Stimulated activated naive CD8-positive, alpha-beta T cell treated with anti-CD3 and anti-CD28 coated beads, Interleukin-15, Interleukin-2, amounts not matched to agents 100 U/mL and 50 U/mL, for 24 hours (primary cell): ENCODE measurements at places on chromosomes 1 and 21.

DNA sequence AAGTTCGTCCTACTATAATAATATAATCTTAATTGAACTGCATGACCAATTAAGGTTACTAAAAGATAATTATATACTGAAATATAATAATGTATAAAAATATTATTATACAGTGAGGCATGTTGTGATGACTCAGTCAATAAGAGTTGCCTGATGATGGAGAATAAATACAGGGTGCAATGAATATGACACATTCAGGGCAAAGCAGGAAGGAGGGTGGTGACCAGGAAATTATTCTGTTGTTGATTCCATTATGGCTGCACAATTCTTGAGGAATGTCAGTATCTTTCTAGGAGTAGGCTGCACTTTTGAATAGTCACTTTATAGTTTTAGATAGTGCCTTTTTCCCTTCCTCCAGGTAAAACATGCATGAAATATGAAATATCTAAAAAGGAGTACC is 46.4 kb upstream of the RGS21 start:
- no peak for DNase-seq

DNA sequence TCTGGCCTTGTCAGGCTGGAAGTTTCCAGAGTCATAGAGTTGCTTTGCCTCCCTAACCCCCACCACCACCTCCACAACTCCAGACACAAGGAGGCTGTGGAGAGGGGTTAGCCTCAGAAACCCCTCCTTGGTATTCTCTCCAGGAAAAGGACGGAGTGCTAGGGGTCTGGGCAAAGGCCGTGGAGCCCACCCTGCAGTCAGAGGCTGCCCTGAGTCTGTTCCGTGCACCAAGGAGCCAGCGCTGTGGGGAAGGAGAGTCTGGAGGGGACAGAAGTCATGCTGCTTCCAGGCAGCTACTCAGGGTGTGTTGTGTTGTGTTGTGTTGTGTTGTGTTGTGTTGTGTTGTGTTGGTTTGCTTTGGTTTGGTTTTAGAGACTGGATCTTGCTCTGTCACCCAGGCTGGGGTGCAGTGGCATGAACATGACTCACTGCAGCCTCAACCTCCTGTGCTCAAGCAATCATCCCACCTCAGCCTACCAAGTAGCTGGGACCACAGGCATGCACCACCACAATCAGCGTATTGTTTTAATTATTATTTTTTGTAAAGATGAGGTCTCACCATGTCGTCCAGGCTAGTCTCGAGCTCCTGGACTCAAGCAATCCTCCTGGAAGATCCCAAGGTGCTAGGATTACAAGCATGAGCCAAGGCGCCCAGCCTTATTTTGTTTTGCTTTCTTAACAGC is 122.2 kb upstream of the TMEM51 start:
- no peak for DNase-seq

DNA sequence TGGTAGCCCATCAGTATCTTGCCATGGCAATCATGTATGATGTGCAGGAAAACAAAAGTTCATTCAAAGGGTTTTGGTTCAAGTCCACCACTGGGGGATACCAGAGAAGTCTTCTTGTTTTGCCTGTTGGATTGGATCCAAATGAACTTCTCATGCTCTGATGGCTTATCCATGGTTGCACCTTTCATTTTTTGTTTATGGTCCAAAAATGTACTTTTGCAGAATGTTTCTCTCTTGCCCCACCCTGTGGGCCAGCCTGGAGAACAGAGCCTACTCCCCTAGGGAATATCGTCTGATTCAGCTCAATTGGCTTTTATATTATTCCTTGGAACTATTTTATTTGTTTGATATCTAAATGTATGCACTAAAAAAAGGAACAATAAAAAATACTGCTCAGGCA is 20.1 kb upstream of the CLCA1 start:
- no peak for DNase-seq

- DNase-seq, result no peak
These were observed 104.9 kb upstream of the EDEM3 start for GRCh38 chr1:184859381-184860105.

- no peak for DNase-seq
These were observed 2.3 kb upstream of the IVL start for GRCh38 chr1:152906023-152906565.

DNA sequence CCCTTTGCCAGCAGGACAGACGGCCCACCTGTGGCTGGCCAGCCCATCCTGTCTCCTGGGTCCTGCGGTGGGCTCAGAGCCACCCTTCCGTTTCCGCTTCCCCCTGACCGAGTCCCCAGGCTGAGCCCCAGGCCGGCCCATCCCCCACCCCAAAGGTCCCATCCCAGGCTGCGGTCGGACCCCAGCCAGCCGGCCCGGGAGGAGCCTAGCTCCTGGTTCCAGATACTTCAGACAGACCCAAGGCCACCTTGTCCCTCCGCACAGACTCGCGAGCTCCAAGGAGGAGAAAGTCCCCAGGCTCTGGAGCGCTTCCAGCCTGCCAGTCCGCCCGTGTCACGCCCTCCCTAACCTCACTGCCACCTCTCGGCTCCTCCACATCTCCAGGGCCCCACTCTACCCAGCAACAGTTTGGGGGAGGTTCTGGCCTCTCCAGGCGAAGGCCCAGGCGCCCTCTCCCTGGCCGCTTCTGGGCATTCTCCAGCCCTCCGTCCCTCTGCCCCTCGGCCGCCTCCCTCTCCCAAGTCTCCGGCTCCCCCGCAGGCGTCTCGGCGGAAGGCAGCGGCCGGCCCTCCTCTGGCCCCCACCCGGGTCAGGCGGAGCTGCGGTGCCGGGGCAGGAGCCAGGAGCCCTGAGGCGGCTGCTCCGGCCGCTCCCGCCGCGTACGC is 835 bp downstream of the LRRN2 start:
- no peak for DNase-seq

DNA sequence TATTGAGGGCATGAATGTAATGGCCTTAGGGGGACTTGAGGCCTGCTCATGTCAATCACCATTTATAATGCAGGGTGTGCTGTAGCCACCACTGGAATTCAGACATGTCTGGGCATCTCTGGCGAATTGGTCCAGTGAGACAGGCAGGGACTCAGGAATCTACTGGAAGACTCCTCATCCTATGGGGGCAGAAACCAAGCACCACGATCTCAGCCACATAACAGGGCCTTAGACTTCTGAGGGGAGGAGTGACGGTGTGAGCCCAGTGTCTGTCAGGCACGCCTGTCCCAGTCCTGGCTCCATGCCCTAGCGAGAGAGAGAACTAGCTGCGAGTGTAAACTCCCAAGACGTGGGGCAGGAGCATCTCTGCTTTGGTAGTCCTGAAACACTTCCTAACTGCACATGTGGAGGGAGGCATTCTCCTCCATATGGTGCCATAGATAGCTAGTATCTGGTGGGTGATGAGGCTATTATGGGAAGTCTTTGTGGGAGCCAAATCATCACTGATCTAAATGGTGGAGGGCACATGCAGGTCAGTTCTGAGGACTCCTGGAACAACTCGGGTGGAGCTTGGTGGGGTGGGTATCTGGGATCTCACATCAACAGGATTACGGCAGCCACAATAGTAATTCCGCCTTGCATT is 29.8 kb upstream of the KIAA0040 start:
- DNase-seq, result no peak

GRCh38 chr1:5765483-5765882 is 226.7 kb downstream of the NPHP4 start:
- DNase-seq, result no peak

DNA sequence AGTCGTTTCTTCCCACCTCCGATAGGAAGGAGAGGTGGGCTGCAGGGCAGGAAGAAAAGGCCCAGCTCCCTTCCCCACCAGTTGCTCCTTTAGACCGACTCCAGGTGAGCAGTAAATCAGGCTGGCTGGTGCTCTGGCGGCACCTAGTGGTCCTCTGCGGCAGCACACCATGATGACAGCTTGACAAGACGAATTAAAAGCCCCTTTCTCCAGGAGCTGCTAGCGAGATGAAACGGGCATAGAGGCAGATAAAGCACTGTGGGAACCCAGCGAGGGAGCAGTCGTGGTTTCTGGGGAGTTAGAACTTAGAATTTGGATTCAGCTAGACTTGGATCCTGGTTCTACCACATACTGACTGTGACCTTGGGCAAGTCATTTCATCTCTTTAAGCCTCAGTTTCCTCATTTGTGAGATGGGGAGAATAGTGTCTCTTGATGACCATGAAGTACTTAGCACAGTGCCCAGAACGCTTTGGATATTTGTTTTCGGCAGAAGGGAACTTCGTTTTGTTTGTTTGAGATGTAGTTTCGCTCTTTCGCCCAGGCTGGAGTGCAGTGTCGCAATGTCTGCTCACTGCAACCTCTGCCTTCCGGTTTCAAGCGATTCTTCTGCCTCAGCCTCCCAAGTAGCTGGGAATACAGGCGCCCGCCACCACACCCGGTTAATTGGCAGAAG is 21.8 kb upstream of the COL9A2 start:
- peak; percentile 89 for DNase-seq

DNA sequence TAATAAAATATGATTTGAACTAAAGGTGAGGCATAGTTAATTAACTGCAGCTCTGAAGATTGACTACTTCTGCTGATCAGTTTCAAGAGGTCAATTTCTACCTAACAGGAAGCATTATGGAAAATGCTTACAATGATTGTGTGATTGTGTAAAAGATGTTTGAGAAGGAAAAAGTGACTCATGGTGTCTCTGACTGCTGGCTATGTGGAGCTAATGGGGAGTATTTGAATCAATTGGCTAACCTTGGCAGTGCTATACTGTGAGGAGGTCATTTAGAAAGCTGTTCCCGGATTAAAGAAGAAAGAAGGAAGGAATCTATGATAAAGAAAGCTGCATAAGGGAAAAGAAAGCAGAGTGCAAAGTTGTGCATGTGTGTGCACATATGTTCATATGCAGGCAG is 376.5 kb downstream of the ADGRL2 start:
- no peak for DNase-seq

GRCh38 chr1:91075233-91076135 is 53.6 kb upstream of the ZNF644 start:
- DNase-seq, result no peak

- no peak for DNase-seq
These were observed 23.6 kb upstream of the MAB21L3 start for GRCh38 chr1:116087628-116088027.

DNA sequence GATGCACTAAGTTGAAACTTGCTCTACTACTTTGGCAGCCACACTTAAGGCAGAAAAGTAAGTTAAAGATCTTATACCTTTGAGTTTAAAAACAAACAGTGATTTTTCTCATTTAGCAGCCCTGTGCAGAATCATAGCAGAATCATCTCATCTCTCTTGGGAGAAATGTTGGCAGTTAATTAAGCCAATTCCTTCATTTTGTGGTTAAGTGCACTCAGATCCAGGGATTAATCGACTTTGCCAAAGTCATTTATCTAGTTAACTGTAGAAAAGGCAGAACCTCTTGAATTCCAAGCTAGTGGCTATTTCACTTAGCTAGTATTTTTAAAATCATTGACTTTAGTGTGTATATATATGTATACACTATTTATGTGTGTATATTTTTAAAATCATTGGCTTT is 125.0 kb downstream of the GPR52 start:
- DNase-seq, result no peak

GRCh38 chr1:2174348-2175054 is 20.1 kb downstream of the FAAP20 start:
- DNase-seq, result peak; percentile 56

DNA sequence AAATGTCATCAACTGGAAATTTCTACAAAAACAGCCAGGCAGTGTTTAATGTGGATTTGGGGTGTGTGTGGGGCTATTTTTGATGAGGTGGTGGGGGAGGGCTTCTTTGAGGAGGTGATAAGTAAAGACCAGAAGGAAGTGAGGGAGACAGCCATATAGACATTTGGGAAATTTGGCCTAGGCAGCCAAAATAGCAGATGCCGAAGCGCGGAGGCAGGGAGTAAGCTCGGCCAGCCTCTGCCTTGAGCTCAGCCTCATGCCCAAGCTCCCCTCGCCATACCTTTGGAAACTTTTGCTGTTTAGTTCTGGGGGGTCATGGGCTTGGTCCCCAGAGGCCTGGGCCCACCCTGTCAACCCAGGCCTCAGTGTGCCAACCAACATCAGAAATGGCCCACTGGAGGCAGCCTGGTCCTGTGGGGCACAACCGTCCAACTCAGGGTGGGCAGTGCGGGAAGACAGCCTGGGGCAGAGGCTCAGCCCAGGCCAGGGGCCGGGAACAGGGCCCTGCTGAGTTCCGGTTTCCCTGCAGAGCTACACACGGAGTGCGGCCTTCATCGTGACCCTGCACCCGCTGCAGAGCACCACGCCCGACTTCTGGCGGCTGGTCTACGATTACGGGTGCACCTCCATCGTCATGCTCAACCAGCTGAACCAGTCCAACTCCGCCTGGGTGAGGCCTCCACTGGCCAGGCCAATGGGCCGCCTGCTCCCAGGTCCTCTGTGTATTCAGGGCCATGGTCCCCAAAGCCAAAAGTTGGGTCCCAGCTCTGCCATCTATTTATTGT is 84.0 kb downstream of the PTPRU start:
- DNase-seq, result no peak

GRCh38 chr1:211386921-211387320 is 60.3 kb downstream of the TRAF5 start:
- no peak for DNase-seq

DNA sequence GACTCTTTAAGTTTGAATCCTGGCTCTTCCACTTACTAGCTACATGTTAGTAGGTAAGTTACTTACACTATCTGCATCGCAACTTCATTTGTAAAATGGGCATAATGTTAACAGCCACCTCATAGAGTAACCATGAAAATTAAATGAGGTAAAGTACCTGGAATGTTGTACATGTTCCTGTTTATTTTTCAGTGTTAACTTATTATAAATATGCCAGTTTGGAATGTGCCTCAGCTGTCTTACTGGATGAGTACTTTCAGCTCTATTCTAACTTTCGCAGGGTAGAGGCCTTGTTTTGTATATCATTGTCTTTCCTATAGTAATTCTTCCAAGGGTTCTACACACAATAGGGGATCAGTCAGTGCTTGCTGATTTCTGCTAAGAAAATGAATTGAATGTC is 167.4 kb downstream of the DUSP10 start:
- DNase-seq, result no peak

DNA sequence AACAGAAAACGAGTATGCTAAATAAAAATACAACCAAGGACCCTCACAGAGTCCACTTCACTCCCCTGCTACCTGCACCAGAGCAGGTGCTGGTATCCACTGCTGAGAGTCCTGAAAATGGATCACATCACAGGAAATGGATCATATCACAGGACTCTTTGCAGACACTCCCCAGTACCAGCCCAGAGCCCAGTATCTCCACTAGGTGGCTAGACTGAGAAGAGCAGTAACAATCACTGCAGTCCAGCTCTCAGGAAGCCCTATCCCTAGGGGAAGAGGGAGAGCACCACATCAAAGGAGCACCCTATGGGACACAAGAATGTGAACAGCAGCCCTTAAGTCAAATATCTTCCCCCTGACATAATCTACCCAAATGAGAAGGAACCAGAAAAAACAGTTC is 28.0 kb downstream of the AGBL4 start:
- no peak for DNase-seq

GRCh38 chr1:161725908-161726472 is 4.6 kb downstream of the FCRLB start:
- peak; percentile 46 for DNase-seq

DNA sequence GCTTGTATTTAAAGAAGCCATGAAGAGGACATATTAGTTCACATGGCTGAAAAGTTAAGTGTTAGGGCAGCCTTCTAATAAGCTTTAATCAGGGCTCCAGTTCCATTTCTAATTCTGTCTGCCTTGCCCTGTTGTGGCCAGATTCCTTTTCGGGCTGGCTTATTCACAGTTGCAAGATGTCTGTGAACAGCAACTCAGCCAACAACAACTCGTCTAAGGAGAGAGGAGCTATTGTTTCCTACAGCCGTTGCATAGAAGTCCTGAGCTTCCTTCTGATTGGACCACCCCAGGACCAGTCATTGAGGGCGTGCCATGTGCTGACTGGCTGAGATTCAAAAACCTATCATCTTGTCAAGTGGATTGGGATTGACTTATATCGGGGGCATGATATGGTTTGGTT is 18.6 kb upstream of the COQ8A start:
- DNase-seq, result no peak
